ENCODE measurements at places on chromosomes 1 and 21.

- no peak for DNase-seq
Observed at GRCh38 chr1:204268101-204268500, 54.3 kb upstream of the GOLT1A start.

DNA sequence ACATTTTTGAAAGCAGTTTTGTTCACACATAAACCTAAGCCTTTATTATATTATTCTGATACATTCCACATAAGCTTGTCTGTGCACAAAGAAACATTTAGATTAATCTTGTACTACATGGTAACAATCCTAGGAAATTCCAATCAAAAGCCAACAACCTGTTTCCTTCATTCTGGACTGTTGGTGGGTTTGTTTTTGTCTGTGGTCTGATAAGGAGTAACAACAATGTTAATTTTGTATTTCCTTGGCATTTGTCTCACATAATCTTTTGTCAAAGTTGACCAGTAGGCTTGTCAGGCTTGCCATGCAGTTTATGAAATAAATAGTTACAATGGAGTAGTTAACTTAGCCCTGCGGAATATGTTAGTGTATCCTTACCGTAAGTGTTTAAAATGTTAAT is 183.3 kb downstream of the DHRS3 start:
- no peak for DNase-seq

DNA sequence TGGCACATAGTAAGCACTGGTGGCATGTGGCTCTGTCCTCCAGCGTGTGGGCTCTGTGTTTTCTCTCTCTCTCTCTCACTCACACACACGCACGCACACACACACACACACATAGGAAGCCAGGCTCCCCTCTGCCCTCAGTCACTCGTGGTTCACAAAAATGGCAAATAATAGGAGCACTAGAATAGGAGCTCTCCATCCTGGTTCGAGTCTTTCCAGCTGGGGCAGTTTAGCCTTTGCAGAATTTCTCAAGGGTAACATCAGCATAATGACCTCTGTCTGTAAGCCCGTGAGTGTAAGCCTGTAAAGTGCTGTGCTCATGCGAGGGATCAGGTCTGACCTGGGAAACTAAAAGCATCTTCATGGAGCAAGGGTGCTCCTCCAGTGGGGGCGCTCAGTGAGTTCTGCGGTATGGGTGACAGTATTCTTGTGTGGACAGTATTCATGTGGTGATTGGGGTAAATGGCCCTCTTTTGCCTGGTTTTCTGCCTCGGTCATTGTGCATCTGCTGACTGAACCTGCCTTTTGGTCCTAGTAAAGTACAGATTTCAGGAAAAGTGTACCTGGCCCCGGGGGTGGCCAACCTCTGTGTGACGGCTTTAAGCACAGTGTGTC is 842 bp upstream of the ZC3H12A start:
- peak; percentile 26 for DNase-seq

DNA sequence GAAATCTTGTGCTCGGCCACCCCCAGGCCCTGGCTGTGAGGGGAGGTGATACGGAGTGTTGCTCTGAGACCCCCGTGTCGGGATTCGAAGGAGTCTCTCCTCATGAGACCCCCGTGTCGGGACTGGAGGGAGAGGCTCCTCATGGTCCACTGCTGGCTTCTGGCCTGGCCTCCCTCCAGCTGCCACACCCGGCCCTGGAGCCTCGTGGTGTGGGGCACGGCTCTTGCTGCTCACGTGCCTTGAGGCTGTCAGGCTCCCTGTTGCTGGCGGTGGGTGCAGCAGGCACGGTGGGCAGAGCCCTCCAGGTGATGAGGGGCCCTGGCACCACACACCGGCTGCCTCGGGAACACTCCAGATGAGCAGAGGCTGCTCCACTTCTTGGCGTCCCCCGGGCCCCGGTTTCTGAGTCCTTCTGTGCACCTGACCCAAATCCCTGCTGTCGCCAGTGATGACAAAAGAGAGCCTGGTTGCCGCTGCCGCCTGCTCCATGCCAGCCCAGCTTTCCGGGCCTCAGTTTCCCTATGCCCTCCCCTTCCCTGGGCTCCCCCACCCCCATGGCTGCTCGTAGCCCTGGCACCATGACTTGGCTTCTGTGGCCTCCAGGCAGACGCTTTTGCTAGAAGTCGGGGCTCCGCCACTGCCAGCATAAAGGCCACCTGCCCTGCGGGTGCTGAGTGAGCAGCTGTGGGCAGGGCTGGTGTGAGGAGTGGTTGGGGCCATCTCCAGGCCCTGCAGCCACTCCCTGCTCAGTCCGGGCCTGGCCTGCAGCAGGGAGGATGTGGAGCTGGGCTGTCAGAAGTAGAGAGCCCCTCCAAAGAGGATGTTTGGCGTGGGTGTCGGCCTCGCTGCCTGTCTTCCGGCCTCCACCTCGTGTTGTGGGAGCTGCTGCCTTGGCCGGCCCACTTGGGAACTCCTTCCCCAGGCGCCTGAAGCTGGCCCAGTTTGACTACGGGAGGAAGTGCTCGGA is 11.8 kb downstream of the TMEM240 start:
- DNase-seq, result no peak

GRCh38 chr1:188689542-188689941 is 1788.1 kb downstream of the BRINP3 start:
- no peak for DNase-seq

GRCh38 chr1:228898582-228898992 is 163.3 kb downstream of the RHOU start:
- no peak for DNase-seq

DNA sequence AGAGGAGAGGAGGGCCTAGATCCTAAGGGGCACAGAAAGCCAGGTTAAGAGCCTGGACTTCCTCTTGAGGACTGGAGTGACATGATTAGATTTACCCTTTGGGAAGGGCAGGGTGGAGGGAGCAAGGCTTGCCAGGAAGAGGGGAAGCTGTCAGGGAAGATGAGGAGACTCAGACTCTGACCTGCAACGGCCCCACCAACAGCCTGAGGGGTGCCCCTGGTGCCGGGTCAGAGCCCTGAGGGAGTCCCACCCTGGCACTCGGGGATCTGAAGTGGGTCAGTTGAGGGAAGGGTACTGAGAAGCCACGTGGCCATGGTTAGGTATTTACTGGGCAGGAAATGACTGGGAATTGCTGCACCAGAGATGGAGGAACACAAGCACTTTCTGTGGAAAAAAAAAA is 9.8 kb downstream of the ECE1 start:
- no peak for DNase-seq

- no peak for DNase-seq
Observed at GRCh38 chr1:243738020-243738419, 112.0 kb downstream of the AKT3 start.

DNA sequence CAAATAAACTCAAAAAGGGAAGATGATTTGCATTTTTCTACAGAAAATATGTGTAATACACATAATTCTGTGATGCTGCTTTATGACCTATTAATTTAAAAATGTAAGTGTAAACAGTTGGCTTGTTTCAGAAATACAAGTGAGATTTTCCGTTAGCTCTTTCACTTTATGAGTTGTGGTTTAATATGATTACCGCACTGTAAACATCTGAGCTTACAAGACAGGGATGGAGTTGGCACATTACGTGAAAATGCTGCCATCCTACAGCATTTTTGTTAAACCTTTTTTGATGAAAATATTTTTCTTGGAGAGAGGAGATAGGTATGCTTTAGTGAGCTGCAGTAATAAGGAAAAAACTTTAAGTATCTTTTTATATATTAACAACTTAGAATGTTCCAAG is 426.8 kb upstream of the ADAMTS5 start:
- no peak for DNase-seq

DNA sequence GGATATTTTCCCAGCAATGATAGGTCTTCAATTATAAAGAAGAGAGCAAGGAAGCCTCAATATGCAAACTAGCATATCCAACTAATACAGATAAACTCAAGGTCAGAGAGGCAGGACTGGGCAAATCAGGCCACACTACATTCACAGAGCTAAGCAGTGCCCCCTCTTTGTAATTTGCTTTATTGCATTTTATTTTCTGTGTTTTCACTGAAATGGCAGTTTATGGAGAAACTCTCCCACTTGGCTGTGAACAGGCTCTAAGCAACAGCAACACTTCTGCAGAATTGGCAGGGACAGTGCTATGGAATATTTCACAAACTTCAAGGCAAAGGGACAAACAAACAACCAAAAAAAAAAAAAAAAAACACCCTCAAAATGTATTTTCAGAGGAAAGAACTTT is 93.4 kb upstream of the SOD1 start:
- DNase-seq, result no peak

GRCh38 chr1:208211921-208212843 is 32.0 kb downstream of the PLXNA2 start:
- no peak for DNase-seq

GRCh38 chr1:58883888-58884482 is 100.1 kb upstream of the JUN start:
- DNase-seq, result no peak

GRCh38 chr21:36129219-36129618 is 5.7 kb upstream of the CBR3 start:
- DNase-seq, result no peak

DNA sequence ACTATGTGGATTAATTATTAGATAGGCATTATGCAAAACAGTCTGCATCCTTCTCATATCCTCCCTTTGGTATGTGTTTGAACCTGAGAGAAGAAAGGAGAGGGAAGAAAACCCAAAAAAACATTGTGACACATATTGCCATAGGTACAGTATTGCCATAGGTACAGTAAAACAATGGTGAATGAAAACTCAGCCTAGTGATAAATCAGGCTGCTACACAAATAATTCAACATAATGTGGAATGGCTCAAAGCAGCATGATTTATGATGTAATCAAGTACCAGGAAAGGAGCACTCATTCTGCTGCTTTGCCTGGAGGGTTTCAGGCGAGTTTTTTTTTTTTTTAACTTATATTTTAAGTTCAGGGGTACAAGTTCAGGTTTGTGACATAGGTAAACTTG is 213.9 kb upstream of the LYPLAL1 start:
- DNase-seq, result no peak

DNA sequence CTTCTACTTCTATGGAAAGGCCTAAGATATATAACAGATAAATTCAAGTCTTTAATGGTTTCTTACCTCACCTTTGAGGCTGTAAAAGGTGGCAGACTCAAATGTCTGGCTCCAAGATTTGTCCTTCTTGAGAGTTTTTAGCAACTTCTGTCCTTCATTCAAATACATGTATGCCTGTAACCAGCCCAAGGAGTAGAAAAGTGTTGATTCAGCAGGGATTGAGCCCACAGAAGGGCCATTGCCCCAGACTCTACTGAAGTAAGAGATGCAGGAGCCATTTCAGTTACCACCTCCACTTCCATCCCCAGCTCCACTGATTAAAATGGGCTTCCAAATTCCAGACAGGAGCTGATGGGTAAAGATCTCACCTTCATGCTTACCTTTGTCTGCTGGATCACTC is 80.0 kb downstream of the ADCY10 start:
- DNase-seq, result no peak

DNA sequence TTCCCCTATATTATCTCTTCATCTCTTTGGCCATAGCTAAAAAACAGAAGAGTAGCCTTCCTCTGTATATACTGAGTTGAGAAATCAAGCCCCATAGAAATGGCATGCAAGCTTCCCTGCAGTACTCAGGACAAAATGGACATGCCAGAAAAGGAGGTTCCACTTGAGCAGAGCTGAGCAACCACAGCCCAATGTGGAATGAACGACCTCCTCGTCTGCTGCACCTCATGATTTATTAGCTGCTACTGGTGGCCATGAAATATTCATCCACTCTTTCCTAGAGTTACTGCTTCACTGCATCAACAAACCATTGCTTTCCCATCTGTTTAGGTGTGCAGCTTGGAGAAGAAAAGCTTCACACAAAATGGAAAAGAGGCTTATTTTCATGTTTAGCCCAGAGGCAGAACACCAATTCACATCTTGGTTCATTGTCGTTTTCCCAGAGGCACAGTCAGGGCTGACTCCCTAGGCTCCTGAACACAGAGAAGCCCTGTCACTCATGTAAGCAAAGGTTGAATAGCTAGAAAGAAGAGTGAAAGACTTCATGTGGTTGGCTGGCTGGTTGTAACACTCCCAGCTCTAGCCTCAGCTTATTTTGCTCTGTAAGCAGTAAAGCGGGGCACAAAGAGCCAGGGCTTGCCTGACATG is 148.0 kb downstream of the TSEN15 start:
- DNase-seq, result no peak

DNA sequence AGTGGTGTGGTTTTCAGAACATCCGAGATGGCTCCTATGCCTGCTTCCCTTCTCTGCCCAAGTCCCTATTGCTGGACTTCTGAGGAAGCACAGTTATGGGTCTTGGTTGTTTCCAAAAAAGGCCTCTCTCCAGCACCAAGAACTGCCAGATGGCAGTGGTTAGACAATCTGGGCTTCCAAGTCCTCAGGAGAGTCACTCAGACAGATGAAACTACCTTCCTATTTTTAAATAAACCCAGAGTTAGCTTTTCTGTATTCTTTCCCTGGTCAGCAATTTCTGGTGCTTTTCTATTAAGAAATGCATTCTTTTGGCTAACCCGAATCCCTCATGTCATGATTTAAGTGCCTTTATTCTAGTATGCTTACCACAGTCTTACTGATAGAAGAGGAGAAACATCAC is 245.9 kb downstream of the PRDM2 start:
- DNase-seq, result no peak

DNA sequence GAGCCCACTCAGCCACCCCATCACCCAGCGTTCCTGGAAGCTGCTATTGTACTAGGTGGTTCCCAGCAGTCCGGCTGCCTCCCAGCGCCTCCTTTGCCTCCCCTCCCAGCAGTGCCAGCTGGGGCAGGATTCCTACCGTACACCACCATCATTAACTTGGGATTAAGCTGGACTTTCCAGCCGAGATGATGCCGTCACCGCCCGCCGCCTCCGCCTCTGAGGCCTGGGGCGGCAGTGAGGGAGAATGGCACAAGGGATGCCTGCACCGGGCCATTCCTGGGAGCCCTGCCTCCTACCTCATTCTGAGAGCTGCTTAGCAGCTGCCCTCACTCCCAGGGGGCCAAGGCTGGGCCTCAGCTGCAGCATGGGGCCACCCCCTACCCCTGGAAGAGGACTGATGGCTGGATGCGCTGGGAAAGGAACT is 13.2 kb downstream of the CNTN2 start:
- DNase-seq, result no peak

DNA sequence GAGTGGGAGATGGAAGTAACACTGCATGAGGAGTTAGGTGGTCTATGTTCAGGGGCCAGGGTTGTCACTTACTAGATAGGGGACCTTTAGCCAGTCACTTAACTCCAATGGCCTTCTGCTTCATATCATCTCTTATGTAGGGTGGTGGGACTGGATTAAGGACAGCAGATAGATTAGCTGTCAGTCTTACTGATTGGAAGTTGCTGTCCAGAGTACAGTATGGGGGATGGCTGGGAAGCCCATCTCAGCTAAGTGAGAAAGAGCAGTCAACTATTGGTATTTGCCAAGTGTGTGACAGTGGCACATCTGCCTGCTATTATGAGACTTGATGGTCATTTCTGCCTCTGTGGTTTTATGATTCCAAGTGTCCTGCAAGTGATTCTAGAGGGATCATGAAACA is 130.9 kb downstream of the FGGY start:
- no peak for DNase-seq

- DNase-seq, result no peak
Observed at GRCh38 chr1:206744683-206745082, 25.9 kb upstream of the IL19 start.

GRCh38 chr21:38850277-38850951 is 44.7 kb downstream of the ETS2 start:
- no peak for DNase-seq

Data from left forelimb (tissue), 1 donor.